ENCODE measurements at places on chromosomes 3 and 15.

GRCh38 chr3:129855832-129856419 is 37.6 kb downstream of the TMCC1 start:
- no peak for DNase-seq

- no peak for DNase-seq
Measured at GRCh38 chr3:58333206-58334012, 717 bp downstream of the PXK start.

DNA sequence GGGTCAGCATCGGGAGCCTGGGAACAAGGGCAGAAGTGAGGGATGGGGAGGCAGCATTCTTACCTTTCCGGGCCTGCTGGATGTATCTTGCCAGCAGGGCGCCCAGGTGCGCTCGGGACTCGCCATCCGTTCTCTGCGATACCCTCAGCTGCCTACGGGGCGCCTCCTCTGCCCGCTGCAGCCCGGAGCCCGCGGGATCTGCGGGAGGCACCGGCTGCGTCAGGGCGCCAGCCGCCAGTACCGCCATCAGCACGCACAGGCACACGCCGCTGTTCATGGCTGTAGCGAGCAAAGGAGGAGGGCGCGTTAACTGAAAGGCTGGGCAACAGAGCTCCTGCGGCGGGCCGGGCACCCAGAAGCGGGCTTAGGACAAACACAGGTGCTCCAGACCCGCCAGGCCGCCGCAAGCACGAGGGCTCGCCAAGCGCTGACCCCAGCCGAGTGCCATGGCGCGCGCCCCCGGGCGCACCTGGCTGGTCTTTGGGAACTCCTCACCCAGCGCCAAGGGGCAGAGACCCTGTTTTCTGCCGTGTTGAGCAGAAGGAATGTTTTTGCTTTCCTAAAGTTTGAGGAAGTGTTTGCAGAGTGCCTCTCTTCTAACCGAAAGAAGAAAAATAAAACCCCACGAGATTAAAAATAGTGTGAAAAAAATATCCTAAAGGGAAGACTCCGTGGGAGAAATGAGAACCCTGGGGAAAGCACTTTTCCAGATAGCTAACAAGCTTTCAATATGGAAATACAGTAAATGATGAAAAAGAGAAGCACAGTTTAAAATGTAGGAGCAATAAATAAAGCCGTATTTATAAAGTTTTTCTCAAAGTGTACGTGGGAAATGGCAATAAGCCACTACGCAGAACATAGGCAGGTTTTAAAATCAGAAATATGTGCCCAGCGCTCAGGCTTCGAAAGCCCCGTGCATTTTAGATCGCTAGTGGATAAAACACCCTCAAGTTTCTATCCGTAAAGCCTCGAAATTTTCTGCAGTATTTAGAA is 2.3 kb downstream of the CCK start:
- DNase-seq, result no peak

GRCh38 chr3:12560505-12561190 is 3.8 kb downstream of the MKRN2 start:
- no peak for DNase-seq

GRCh38 chr3:122331886-122332285 is 6.8 kb downstream of the CSTA start:
- no peak for DNase-seq

DNA sequence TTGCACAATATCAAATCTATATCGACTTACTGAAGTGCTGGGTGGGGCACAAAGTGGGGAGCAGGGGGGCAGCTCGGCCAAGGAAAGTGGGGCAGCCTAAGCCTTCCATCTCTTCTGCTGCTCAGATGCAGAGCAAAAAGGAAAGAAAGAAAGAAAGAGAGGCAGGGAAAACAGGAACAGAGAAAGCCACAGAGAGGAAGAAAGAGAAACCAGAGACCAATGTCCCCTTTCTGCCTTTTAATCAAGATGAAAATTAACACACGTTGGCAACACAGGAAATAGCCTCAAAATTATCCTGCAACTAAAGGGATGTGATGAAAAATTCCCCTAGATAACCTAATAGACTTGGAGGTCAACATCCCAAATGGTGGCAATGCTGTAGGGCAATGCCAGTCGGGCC is 72.2 kb upstream of the RAD18 start:
- no peak for DNase-seq

GRCh38 chr3:131110087-131110486 is 83.4 kb downstream of the NEK11 start:
- DNase-seq, result no peak

- DNase-seq, result no peak
Measured at GRCh38 chr3:126554560-126555525, 3.9 kb downstream of the C3orf22 start.

DNA sequence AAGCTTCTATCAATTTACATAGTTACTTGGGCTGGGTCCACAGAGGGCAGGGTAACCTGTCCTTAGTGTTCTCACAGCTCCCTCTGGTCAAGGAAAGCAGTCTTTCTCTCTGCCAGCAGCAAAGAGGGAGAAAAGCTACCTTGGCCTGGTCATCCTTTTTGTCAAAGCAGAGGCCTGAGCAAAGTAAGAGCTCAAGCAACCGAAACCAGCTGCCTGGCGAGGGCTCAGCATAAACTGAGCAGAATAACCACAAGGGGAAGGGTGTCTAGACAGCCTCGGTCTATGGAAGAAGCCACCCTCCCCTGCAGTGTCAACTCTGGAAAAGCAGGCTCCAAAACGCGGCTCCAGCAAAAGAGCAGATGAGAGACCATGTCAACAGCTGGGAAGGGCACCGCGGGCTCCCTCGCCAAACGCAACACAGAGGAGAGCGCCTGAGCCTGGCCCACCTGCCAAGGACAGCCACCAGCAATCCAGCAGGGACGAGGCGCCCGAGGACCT is 17.4 kb downstream of the LRIG1 start:
- peak; percentile 41 for DNase-seq

- DNase-seq, result no peak
Measured at GRCh38 chr15:86892774-86893449, 813.2 kb downstream of the AGBL1 start.

DNA sequence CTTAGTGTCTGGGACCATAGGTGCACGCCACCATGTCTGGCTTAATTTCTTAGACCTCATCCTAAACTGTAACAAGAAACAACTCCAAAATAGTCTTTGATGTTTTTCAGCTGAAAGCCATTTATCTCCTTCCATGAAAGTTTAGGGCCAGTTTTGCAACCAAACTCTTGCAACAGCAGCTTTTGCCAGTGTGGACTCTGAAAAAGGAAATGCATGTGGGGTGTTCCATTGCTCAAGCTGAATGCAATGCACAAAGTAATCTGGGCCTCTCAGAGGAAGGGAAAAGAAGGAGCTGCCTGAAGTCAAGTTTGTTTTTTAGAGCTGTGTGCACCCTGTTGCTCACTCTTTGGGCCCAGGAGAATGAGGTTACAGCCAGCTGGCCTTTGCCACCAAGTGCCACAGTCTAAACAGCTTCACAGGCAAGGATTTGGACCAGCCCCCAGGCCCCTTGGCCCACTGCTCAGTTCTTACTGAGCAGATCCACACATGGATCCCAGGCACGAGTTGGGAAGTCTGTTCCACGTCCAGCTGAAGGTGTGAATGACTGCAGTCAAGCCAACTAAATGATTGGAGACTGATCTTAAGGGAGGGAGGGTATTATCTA is 212.3 kb upstream of the LRRFIP2 start:
- no peak for DNase-seq

GRCh38 chr15:72727154-72727553 is 41.1 kb downstream of the BBS4 start:
- no peak for DNase-seq

DNA sequence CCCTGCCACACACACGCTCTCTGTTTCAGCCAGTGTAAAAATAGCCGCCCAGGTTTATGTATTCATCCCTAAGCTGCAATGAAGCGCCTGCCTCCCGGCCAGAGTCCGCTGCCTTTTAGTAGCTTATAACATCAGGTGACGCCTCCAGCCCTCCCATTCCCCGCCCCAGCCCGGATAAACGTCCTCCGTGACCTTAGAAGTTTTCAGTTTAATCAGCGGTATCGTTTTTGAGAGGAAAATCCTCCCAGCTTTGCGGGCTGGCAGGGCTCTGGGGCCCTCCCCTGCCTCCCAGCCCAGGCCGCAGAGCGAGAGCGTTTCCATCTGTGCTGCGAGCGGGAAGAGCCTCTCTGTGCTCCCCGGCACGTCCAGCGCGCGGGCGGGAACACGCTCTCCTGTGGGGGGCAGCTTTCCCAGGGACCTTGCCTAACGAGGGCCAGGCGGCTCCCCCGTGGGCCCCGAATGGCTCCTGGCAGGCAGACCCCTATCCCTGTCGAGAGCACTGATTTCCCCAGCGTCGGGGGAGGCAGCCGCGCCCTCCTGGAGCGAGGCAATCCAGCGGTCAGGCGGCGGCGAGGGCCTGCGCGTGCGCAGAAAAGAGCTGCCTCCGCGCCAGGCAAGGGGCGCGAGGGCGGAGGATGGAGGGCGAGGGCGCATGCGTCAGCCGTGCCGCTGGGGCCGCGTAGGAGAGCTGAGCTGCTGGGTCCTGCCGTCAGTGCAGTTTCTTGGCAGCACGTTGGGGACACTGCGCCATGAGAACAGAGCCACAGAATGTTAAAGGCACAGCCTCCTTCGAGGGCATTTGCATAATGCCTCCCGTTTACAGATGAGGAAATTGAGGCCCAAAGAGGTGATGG is 71.1 kb downstream of the CCNL1 start:
- no peak for DNase-seq

DNA sequence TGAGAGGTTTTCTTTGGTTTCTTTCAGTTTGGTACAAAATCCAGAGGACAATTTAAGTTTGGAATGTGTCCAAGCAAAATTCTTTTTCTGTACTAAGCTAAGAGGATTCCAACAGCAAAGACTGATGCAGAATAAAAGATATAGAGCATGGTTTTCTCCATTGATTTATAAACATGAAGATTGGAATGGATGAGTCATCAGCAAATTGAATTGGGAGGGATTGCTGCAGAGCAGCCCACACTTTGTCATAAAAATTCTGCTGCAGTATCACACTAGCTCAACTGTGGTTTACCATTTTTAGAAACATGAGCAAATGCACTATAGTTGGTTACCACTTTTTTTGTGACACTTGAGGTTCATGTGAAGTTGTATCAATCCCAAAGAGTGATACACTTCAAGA is 16.1 kb upstream of the LARP6 start:
- DNase-seq, result no peak

DNA sequence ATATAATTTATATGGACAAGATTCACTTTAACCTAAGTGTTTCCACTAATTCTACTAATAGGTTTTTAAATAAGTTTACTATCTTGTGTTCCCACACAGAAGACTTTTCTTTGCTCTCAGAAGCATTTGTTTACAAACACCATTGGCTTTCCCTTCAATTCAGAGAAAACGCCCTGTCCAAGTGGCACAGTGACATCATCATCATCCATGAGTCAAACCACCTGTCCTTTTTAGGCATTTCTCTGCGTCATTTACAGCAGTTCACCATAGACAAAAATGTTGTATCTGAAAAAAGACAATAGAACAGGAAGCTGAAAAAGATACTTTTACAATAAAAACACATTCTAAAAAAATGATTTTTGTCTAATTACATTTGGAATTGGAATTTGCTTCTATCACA is 9.3 kb upstream of the BCL2L10 start:
- DNase-seq, result no peak

DNA sequence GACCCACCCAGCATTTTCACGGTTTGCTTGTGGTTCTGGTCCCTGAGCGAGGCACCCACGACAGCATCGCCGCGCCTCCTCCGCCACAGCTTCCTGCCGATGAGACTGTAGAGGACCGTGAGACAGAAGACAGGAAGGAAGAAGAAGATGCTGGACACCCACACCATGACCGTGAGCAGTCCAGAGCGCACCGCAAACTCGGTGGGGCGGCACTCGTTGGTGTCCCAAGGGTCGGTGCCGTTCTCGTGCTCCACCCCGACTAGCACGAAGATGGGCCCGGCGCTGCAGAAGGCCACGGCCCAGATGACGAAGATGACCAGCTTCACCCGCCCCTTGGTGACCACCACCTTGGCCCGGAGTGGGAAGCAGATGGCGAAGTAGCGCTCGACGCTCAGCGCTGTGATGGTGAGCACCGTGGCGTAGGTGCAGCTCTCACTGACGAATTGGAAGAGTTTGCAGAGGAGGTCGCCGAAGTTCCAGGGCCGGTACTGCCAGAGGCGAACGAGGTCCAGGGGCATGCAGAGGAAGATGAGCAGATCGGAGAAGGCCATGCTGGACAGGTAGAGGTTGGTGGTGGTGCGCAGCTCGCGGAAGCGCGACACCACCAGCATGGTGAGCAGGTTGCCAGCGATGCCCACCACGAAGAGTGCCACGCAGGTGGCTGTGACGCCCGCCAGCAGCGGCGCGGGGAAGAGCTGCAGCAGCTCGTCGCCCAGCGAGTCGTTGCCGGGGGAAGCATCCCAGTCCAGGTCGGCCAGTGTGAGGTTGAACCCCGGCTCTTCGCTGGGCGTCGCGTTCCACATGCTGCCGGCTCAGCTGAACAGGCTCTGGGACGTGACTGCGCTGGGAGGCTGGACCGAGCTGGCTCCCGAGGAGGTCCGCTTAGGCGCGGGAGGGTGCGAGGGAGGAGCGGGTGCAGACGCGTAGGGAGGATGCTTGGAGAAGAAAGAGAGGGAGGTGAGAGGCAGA is at the start of gene GHSR:
Gene GHSR (minus strand): TSS at position 846 of the 969 bp plus-strand sequence. CDS start 43 bp downstream, at position 803.
- DNase-seq, result no peak

DNA sequence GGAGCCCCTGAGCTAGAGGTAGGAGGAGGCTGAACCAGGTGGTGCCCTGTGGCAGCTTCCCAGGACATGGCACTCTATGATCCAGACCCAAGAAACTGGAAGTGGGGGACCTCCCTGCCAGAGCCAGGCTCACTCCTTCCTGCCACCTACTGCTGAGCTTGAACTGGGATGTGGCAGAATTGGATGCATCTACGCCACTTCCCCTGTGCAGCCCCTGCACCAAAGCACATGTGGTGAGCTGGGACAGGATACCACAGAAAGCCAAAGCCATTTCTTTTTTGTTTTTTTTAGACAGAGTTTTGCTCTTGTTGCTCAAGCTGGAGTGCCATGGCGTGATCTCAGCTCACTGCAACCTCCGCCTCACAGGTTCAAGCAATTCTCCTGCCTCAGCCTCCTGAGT is 518.0 kb upstream of the PPP2R3A start:
- no peak for DNase-seq

- no peak for DNase-seq
Measured at GRCh38 chr3:47399531-47400270, 18.9 kb downstream of the PTPN23 start.

GRCh38 chr3:69413551-69414207 is 27.8 kb upstream of the FRMD4B start:
- no peak for DNase-seq

GRCh38 chr15:61915640-61916039 is 144.6 kb downstream of the VPS13C start:
- no peak for DNase-seq

DNA sequence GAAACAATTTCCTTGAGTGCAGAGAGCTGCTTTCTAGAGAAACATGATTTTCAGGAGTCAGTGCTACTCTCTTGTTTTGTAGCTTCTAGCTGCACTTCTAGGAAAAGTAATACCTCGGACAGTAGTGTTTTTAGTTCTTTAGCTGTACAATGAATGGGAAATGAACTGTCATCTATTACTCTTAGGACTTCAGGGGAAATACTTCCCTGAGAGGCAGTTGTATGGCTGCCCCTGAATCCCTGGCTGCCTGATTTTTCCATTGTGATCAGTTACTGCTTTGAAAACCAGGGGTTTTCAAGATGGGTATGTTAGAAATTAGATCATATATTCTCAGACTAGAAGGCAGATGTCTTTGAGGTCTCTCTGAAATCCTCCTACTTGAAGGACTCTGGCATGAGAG is 200.3 kb upstream of the SEMA6D start:
- no peak for DNase-seq

GRCh38 chr3:98991393-98991792 is 89.9 kb upstream of the DCBLD2 start:
- no peak for DNase-seq

GRCh38 chr3:37997791-37998370 is 7.3 kb downstream of the VILL start:
- DNase-seq, result no peak

- DNase-seq, result no peak
Measured at GRCh38 chr3:163368168-163368567, 1710.1 kb downstream of the SI start.
